ENCODE measurements at places on chromosomes 5 and 9. TPM values are rescaled to one million over a fixed set of nuclear protein-coding genes. Genes with fewer than 3 reads are reported as not detected.

HBEGF gene
- total RNA-seq = 21.2 TPM

CNTNAP3 gene
- total RNA-seq = 1.6 TPM

PCDHGB7 gene
- 15.5 TPM for total RNA-seq

- DNase-seq = peak; percentile 10
Observed at GRCh38 chr5:94240993-94241651, 377.3 kb downstream of the KIAA0825 start.

- no peak for DNase-seq
Observed at GRCh38 chr9:101664453-101664852, 69.7 kb upstream of the PPP3R2 start.

GRCh38 chr5:139295346-139296057, 2.0 kb downstream of the MATR3 start:
- no peak for DNase-seq

DNA sequence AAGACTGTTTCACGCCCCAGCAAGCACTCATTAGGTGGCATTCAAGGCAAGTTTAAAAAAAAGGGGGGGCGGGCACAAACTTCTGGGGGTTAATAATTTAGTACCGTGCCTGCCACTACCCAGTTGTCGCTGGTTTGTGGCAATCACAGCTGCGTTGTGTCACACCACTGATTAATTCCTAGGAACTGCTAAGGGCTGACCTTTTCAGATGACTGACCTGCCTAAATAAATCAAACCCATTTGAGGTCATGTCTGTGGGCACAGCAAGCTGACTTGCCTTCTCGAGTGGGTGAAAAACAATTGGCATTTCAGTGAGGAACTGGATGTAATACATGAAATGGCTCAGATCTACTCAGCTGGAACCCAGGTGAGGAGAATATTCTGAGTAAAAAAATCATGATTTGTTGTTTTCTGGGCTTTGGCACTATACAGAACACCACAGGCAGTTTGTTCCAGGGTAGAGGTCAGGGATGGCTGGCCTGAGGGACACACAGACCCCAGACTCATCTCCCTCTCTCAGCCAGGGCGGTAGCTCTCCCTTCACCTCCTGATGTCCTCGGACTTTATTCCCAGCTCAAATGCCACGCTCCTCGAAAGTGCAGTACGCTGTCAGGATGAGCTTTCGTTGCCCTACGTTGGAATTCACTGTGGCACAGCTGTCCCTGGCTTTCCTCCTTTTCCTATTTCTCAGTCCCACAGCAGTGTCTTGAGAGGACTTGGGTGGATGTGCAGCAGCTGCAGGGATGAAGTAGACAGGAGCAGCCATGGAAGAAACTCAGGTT, 15.5 kb upstream of the MGAT1 start:
- DNase-seq = no peak

DNA sequence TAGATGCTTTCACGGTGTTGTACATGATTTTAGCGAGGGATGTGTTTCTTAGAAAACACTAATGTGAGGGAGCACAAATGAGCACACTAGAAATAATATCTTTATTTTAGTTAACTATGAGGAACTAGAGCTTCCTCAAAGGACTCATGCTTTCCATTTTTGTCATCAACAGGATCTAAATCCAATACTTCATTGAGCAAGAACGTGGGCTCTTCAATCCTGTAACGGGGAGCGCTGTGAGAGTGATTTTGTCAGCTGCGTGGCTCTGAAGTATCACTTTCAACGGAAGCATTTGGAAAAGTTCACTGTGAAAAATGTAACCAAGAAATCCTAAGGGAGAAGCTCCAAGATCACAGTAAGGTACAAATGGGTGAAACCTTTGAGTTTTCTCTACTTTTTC, 93.2 kb downstream of the LIX1 start:
- no peak for DNase-seq

- DNase-seq = no peak
Observed at GRCh38 chr5:145848854-145849253, 13.7 kb upstream of the PRELID2 start.

DNA sequence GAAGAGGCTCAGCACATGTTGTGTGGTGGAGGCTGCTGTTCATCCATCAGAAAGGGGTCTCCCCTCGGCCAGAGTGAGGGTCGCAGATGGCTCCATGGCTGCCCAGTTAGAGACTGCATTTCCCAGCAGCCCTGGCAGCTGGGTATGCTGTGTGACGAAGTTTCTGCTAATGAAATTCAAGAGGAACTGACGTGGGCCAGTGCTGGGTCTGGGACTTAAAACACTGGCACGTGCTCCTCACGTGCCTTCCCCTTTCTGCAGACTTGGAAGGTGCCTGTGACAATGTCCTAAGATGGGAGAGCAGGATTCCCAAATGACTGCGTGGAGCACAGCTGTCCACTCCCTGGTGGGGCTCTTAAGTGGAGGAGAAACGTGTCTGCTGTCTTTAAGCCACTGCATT, 114.5 kb upstream of the RAPGEF1 start:
- no peak for DNase-seq

- peak; percentile 40 for DNase-seq
Observed at GRCh38 chr5:59275510-59276324, 617.8 kb downstream of the PDE4D start.

GRCh38 chr5:69512740-69513260, 20.2 kb downstream of the OCLN start:
- DNase-seq = no peak

DNA sequence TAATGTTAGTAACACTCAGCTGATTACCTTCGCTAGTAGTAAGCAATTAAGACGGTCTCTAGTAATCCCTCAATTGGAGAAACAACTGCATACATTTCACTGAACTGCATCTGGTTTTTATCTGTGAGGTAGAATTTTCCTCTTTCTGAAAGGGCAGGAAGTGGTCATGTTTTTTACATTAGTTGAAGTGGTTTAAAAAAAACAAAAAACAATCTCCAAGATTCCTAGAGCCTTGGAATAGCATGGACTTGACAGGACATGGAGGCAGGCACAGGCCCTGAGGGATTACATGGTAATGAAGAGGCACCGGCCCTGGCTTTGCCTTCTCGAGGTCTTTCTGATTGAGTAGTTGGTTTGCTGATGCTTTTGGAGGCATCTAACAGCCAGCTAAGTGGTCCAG, 25.8 kb downstream of the THBS4 start:
- no peak for DNase-seq
